ENCODE measurements at places on chromosomes 1 and 21.

GRCh38 chr1:53696051-53696450 is 42.9 kb downstream of the GLIS1 start:
- no peak for DNase-seq

DNA sequence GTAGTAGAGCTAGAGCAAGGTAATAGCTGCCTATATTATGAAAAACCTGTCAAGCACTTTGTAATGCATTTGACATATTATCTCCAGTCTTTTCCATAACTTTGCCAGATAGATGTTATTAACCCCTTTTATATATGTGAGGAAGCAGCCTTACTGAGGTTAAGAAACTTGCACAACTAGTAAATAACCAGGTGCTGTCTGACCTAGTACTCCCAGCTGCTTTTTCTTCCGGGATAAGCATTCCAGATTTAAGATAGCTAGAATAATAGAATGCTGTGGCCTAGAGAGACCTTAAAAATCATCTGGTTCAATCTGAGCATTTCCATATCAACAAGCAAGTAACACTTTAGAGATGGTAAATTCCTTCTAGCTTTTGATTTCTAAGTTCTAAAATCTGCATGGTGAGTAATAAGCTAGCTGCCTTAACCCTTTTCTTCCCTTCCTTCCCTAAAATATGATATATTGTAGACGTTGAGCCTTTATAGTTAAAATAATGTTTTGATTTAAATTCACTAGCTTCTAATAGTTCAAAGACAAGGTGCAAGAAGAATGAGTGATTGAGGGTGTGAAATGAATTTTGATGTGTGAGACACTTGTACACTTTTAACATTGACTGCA is 1.8 kb downstream of the SH3GLB1 start:
- DNase-seq = no peak

DNA sequence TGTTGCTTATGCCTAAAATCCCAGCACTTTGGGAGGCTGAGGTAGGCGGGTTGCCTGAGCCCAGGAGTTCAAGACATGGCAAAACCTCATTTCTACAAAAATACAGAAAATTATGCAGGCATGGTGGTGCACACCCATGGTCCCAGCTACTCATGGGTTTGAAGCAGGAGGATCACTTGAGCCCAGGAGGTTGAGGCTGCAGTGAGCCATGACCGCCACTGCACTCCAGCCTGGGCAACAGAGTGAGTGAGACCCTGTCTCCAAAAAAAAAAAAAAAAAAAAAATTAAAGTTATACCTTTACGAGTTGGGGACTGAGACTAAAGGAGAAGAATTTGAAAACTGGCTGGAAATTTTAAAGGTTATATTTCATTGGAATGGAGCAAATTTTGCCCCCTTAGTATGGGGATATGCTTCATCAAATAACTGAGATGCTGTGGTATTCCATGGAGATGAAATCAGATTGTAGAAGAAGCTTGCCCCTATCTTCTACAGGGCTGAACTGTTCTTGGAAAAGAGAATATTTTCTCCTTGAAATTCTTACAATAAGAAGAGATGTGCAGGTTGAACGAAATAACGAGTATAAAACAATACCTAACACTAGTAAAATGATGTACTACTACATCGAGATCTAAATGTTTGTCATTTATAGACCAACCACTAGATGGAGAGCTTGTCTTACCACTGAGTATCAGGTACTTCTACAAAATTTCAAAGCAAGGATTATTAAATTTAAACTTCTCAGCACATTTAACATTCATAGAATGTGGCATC is 34.9 kb upstream of the SCYL3 start:
- peak; percentile 70 for DNase-seq

- DNase-seq = no peak
Measured at GRCh38 chr1:68223687-68224086, 8.6 kb downstream of the WLS start.

DNA sequence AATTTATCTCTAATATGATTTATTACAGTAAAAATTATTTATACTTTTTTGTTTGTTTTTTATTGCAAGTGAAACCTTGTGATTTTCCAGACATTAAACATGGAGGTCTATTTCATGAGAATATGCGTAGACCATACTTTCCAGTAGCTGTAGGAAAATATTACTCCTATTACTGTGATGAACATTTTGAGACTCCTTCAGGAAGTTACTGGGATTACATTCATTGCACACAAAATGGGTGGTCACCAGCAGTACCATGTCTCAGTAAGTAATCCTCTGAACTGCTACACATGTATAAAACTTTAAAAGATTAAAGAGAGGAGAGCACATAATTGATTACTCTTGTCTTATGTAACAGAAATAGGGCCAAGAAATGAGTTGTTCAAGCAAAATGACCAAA is 4.5 kb downstream of the CFHR3 start:
- no peak for DNase-seq

DNA sequence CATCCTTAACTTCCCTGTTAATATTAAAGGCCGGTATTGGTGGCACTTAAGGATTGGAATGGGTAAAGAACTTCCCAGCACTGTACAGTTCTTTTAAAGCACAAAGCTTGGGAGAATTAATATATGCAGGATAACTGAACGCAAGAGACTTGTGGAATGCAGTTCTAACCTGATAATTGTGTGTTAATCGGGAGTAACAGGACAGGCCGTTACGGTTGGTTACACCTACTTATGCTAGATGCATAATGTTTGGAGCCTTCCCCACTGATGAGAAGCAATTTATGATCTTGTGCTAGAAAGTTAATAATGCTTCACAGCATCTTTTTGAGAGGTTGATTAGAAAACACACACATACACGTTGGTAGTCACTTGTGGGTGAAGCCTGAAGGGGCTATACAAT is 7.0 kb downstream of the CHTOP start:
- no peak for DNase-seq

DNA sequence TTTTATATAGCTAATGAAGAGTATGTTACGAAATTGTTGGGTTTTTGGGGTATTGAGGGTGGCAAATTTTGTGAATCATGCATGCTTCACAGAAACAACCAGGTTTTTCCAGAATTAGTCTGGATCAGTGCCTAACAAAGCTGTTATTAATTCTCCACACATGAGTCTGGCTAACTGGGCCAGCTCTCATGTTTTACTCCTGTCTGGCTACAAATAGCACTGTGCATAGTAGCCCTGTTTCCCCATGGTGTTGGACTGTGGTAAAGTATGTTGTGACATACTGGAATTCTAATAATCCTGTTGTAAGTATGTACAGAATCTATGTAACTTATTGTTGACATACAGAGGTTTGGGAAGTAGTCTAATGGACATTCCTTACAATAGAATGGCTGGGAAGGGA is 35.8 kb downstream of the S100B start:
- no peak for DNase-seq

DNA sequence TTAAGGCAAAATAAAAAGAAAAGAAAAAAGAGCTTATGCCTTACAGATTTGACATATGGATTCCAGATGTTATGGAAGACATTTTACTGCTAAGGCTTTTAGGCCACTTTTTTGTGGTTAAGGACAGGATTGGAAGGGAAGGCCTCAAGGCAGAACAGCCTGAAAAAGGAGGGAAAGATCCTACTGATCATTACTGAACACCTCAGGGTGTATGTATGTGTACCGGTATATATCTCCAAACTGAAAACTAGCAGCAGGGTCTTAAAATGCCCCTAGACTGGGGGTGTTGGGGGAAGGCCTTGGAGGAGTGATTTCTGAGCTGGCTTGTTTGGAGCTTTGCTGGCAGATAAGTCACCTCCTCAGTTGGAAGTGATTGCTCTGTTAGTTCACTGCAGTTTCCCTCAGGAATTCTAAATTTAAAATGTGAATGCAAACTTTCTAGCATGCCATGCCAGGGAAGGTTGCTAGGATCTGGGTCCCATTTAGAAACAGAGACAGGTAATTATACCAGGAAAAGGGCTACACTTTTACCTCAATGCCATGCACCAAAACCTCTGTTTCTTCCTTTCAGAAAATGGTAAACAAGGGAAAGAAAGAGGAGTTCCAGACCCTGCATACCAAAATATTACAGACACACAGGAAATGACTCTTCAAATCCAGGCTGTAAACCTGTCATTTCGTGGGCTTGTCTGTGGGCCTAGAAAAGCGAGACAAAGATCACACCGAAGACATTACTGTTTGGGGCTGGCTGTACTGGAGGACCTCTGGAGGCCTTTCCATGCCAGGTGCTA is 15.0 kb downstream of the C1orf52 start:
- DNase-seq = no peak

- peak; percentile 53 for DNase-seq
Measured at GRCh38 chr1:28865997-28866650, 48.2 kb upstream of the EPB41 start.

DNA sequence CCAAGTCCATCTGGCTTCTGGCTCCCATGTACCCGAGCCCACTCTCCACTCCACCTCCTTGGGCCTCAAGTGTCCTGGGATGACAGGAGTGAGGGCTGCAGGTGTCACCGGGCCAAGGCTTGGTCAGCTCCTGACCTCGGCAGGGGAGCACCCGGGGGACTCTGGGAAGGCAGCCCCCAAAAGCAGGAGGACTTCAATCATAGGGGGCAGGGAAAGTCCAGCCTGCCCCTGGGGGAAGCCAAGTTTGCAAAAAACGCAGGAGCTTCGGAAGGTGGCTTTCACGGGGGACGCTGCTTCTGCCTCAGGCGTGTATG is 56.8 kb downstream of the KCNAB2 start:
- no peak for DNase-seq

Measured in ACHN (cell line).